Activated T-cell treated with anti-CD3 and anti-CD28 coated beads, Interleukin-2, amount 50 U/mL, for 72 hours (primary cell): ENCODE measurements at places on chromosomes 3 and 15.

GRCh38 chr3:186967686-186968085 lies 37.4 kb downstream of the ST6GAL1 start:
- DNase-seq: no peak

DNA sequence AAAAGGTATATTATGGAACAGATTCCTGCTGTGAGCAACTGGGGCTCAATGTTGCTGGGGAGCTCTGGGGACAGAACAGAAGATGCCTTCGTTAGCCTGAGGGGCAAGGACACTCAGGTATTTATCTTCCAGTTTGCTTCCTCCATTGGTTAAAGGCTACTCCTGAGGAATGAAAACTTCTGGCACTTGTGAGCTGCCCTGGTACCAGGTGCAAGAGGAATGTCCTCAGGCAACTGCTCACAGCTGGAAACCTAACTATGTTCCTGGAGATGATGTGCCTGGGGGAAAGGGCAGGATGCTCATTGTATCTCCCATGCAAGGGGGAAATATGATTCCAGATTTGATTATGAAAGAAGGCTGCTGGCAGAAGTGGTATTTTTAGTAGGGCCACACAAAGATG lies 54.0 kb upstream of the BBX start:
- no peak for DNase-seq

GRCh38 chr3:52339612-52340011 lies 23.5 kb downstream of the DNAH1 start:
- DNase-seq: peak; percentile 65

DNA sequence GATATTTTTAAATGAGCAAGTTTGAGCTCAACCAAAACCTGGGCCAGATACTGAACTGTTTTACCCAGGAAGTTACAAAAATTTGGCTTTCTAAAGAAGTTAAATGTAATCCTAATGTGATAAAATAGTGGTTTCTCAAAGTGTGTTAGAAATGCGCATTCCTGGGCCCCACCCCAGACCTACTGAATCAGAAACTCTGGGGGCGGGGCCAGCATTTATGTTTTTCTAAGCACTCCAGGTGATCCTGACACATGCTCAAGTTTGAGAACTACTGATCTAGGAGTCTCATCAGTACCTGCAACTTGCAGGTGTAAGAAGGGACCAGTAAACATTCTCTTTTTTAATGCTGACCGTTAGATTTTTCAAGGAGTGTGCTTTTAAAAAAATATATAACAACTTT lies 190.6 kb downstream of the VPS13C start:
- no peak for DNase-seq
